ENCODE measurements at places on chromosomes 1 and 21.

DNA sequence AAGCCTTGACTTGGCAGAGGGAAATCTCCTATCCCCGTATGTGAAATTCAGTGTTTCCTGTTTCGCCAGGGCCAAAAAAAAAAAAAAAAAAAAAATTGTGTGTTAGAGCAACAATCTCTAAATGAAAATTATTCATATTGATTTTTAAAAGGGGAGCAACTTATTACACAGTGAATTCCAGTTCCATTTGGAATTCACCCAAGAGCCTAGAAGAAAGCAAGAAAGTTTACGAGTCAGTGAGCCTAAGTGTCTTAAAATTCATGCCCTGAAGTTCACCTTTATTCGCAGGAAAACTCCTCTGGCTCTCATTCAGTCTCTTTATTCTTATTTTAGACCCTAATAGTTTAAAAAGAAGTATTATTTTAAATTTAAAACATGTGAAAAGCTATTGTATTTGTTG lies 42.1 kb upstream of the HUNK start:
- DNase-seq = no peak

GRCh38 chr21:17989780-17990179 lies 170.6 kb upstream of the C21orf91 start:
- DNase-seq = no peak

- DNase-seq = no peak
Measured at GRCh38 chr21:38265166-38265565, 8.4 kb downstream of the KCNJ15 start.

DNA sequence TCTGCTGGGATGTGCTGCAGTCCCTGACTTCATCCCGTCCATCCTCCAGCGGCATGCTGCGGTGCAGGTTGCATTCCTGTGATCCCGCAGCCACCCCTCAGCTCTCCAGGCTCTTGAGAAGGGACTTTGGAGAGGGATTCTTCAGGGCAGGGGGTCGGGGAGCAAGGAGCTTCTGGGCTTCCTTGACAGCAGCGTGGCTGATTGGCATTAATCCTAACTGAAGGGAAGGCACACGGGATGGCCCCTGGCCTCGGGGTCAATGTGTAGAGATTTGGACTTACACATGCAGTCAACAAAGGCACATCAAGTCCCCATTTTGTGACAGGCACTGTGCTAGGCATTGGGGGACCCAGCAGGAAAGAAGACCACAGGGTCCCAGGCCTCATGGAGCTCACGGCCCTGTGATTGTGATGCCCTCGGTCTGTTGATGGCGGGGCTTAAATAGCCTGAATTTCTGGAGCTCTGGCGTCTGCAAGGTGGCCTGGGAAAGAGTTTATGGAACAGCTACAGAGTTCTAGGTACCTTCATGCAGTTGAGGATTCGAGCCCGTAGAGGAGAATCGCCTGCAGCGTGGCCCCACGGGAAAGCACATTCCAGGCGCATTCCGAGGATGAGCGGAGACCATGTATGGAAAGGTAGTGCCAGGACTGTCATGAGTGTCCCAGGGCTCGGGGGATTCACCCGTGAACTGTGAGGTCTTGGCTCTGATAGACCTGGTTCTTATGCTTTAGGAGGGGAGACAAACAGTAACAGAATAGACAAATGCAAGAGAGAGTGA lies 20.1 kb downstream of the PSEN2 start:
- DNase-seq = no peak

DNA sequence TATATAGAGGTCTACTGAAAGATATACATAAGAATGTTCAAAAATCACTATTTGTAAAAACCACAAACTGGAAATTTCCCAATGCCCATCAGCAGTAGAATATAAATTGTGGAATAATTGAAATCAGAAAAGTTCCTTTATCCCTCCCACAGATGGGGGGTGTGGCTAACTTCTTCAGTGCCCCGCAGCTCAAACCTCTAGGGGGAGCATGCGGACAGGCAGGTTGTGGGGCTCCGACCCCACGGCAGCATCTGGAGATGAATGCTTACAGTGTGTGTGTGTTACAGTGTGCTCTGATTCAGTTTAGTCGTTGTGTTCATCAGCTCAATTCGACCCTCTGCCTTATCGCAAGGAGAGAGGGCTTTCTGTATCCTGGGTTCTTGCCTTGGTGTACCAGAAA lies 262.1 kb upstream of the LRRC7 start:
- DNase-seq = no peak

DNA sequence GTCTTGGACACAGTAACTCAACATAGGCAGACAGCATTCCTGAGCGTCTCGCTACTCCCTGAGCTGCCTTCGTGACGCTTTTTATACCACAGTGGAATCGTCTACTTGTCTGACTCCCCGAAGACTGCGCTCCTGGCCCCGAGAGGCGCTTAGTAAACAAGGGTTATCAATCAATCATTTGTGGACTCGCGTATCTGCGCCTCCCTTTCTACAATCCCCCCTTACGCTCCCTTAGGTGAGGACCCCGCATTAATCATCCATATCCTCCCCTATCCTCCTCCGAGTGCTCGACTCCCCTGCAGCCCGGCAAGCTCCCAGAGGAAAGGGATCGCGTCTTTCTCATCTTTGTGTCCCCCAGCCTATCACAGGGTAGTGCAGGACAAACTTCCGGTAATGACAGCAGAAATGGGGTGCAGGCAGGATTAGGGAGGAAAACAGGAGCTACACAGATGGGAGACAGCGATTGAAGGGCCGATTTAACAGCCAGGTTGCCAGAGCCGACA lies 522 bp downstream of the TMEM59 start:
- DNase-seq = no peak

DNA sequence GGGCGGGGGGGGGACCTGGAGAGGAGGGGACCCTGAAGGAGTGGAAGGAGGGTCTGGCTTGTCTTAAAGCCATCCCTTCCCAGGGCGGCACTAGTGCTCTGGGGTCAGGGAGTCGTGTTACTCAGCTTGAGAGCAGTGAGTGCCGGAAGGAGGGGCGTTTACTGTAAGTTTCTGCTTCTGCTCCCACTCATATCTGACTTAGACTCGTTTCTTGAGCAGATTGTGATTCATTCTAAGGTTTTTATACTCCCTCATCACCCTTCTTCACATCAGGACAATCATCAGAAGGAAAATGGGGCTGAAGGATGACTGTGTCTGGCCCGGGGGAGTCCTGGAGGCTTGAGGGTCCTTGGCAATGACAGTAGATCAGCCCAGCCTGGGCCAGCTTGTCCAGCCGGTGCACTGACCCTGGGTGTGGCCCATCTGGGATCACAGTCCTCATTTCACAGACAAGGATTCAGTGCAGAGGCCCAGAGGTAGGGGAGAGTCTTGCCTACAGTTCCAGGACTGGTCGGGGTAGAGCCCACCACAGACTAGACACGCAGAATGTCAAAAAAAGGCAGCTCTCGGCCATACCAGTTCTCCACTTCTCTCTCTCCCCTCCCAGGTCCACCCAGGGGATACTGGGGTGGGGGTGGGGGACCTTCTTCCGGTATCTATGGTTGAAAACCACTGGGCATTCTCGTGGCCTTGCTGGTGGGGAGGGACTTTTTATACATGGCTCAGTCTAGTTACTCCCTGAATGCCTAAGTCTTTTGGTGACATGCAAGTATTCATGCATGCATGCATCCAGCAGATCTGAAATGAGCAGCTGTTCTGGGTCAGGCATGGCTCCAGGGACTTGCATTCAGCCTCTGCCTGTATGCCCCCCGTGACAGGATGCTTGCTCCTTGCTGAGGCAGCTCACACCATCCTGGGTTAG lies 5.1 kb downstream of the TNFRSF8 start:
- DNase-seq = no peak

DNA sequence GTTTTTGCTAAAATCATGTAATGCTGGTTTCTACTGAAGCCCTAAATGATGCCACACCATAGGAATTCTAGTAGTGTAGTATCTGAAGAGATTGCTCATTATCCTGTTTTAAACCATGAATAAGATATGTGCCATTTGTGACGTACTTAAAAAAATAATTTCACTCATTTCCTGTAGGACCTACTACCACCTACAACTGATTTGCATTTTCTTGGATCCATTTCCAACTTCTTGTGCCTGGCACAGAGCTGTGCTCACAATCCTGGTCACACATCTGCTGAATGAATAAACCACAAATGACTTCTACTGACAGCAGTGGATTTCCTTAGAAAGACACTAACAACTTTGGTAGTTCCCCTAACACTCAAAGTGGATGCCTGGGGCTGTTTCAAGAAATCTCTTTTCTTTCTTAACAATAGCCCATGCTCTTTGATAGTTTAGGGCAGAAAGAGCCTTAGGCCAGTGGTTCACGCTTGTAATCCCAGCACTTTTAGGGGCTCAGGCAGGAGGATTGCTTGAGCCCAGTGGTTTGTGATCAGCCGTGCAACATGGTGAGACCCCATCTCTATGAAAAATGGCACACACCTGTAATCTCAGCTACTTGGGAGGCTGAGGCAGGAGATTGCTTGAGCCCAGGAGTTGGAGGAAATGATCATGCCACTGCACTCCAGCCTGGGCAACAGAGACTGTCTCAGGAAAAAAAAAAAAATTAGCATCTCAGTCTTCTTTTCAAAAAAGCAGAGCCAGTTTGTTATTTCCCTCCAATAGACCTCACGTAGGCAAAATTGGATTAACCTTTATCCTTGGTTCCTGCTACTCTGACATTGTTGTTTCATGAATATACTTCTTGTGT lies 13.0 kb upstream of the BATF3 start:
- DNase-seq = no peak

DNA sequence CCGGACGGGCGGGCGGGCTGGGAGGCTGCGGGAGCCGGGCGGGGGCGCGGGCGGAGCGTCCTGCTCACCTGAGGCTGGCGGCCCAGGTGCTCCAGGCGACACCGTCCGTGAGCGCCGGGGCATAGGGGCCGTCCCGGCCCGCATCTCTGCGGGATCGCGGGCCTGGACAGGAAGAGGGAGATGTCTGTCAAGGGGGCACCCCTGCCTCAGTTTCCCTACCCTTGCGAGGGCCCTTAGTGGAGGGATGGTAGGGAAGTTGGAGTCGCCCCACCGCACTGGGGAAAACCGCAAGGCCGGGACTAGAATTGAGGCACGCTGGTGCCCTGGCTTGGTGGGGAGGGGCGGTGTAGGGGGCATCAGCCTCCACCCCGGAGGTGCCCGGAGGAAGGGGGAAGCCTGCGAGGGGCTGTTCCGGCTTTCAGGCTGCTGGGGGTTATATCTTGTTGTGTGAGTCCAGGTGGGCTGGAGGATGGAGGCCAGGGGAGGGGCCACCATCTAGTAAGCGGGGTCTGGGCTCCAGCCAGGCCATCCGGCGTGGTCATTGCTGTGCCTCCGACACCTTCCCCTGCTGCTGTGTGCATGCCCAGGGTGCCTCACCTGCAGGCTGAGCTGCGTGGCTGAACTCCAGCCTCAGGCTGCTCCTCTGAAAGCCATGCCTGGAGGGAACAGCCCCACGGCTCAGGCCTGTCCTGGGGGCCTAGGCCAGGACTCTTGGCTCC lies 580 bp downstream of the VWA1 start:
- DNase-seq = no peak

- DNase-seq = no peak
Measured at GRCh38 chr1:14090531-14090930, 390.5 kb downstream of the PRDM2 start.

Measured in activated CD4-positive, alpha-beta T cell treated with anti-CD3 and anti-CD28 coated beads for 1 hour (primary cell).